ENCODE measurements at places on chromosomes 2 and 18.

DNA sequence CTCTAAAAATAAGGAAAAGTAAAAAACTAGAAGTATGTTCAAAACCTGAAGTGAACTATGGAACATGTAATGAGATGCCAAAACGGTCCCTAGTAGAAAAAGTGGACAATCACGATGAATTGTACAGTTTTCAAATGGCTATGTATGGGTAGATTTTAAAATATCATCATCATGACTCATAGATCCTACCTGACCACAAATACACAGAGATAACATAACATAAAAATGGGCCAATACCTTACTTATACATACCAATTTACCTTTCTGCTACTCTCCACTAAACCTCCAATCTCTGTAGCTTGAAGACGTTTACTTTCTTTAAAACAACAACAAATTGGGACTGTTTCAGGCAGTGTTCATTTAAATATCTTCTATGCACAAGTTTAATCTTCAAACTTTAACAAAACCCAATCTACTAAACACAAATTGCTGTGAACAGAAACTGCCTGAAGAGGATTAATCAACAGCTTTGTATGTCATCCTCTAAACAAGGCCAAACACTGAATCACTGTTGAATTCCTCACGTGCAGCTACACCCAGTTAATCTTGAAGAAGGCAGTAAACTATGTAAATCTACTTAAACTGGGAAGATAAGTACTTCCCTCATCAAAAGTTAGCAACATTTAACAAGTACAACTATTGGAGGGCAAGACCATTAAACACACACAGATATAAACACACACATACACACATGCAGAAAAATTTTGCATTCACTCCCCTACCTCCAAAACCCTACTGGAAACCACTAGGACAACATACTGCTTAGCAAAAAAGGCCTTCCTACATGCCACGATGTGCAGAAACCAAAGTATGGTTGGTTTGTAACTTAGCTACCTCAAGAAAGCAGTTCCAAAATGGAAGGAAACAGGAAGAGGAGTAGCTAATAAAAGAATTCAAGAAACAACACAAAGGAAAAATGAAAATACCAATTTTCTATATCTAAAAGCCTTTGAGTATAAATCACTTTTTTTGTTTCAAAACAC lies 90.3 kb downstream of the RBMS1 start:
- no peak for DNase-seq

DNA sequence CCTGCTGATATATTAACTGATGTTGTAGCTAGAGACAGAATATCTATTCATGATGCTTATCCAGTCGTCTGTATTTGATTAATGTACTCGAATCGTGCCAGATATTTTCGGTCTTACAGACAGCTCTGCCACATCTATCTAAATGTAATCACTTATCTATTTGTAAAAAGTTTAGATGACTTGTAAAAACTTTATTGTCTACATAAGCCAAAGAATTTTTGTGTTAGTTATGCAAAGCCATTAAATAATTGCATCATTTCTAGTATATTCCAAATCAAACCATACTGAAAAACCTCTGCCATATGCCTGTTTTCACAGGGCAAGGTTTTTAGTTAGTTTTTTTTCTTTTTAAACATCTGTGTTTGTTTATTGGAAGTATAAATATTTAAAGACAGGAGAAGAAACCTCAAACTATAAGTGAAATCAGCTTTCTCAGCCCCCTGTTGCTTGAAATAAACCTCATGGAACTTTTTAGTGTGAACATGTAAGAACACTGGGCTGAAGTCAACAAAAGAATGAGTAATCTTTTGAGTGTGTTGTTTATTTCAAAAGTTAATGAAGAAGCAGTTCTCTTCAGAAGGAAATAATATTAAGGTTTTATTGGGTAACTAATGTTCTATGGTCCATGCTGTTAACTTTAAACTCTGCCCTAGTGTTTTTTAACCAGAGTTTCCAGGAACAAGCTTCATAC lies 657.6 kb upstream of the SYT4 start:
- DNase-seq: no peak

DNA sequence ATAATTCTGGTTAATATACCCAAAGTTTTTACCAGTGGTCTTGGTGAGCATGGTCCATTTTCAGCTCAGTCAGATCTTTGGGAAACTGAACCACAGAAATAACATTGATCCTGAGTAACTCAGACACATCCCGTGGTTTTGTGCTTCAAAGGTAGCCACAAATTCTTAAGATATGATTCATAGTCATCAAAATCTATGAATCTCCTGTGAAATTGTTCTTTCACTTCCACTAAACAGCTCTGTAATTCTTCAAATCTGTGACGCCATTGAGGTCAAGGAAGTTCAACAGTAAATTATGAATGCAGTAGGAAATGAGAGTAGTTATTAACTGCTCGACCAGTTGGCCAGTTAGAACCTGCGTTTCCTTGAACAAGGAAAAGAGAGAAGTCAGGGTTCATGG lies 147.3 kb downstream of the IRS1 start:
- DNase-seq: no peak

GRCh38 chr2:100470898-100471514 lies 724 bp downstream of the NMS start:
- no peak for DNase-seq

DNA sequence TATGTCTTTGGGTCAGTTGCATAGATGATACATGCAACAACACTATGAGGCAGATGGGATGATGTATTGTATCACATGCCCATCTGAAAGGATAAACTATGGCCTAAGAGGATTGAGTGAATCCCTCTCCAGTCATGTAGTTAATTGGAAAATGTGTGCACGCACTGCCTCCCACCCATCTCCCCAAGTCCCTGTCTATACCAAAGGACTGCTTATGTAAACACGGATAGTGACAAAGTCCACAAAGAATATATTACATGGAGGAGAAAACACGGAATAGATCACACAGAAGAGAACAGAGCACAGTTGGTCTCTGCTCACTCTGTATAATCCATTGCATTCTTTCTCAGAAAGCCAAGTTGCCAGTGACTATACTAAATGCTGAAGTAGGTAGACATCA lies 82.4 kb downstream of the NCKAP5 start:
- no peak for DNase-seq

DNA sequence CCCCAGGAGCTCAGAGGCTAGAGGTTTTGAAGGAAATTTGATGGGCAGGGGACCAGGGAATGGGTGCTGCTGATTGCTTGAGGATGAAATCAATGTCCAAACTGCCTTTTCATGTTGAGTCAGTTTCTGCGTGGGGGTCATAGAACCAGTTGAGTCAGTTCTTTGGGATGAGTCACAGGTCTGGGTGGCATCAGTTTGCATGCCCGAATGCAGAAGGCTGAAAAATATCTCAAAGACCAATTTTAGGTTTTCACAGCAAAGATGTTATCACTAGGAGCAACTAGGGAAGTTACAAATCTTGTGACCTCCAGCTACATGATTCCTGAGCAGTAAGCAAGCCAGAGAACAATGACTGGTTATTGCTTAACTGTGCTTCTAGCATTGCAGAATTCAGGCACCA lies 1135.1 kb upstream of the CRIM1 start:
- DNase-seq: no peak
